ENCODE measurements at places on chromosomes 3 and 15.

DNA sequence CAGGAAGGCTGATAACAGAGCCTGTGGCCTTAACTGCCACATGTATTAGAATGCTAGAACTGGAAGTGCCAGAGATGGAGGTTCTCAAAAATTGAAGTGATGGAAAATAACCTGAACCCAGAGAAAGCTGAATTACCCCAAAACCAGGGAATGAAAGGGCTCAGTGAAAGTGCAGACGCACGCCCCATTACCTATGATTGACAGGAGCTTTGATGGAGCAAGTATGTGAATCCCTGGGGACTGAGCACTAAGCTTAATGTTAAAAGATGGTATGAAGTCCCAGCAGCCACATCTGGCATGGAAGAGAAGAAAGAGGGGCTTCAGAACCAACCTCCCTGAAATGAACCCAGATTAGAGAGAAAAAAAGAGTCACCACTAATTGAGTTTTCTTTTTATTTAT is 118.4 kb upstream of the FHIT start:
- no peak for DNase-seq

DNA sequence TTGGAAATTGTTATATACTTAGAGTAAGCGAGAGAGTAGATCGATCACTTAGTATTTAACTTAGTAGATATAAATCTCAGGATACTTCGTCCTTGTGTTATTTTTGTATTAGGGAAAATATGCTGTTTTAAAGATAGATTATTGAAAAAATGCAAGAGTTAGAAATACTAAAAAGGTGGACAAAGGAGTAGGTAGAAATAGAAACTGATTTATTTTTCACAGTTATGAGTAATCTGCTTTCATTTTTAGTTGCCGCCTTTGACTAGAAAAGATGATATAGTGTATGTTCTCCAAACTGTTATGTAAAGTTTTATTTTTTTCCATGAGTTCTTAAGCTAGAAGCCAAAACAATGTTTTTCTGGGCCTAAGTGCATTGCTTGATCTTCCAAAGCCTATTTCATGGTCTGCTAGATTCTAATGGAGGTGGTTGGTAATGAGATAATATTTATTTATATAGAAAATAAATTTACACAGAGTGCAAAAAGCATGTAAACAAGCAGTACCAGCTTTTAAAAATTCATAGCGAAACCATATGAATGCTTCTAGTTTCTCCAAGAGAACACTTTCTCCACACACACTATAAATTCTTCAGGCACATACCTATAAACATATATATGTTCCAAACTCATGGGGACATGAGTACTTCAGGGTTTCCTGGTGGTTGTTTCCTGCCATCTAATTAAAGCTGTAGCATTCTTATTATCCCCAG is 61.1 kb downstream of the DIPK2A start:
- no peak for DNase-seq

DNA sequence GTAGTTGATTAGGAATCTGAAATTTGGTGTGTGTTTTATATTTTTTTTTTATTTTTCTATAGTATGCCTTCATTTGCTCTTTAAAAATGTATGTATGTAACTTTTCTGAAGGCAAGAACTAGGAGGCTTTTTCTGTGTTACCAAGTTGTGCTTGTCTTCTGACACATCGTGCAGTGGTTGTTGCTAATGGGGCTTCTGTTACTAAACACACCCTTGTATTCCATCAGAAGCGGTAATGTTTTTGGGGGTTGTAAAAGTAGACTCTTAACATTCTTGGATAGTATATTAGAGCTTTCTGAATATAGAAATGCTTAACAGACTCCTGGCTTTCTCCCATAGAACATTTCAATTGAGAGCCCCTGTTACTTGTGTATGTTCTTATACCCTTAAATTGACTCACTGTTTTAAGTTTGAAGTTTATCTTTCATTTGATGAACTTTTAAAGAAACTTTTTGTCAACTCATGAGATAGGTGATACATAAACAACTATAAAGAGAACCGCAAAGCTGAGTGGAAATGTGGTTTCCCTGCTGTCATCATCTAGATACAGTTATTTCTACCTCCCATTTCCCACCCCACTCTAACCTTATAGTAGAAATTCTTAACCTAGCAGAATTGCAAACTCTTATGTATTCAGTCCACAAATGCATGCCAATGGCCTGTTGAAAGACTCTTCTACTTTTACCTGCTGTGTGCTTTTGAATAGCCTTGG is 2.5 kb downstream of the TIPARP start:
- peak; percentile 30 for DNase-seq

DNA sequence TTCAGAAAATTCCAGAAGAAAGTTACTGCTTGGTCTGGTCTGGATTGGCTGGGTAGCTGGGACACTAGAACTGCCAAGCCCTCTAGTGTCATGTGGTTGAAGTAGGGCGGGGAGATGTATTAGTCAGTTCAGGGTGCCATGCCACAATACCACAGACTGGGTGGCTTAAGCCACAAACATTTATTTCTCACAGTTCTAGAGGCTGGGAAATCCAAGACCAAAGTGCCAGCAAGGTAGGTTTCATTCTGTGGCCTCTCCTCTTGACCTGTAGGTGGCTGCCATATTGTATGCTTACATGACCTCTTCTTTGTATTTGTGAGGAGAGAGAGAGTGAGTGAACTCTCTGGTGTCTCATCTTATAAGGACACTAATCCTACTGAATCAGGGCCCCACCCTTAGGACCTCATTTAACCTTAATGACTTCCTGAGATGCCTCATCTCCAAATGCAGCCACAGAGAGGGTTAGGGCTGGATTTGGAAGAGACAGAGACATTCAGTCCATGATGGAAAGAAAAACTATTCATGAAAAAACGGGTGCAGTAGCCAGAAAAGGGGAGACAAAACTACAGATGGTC is 18.1 kb upstream of the ZSCAN2 start:
- DNase-seq: peak; percentile 75

DNA sequence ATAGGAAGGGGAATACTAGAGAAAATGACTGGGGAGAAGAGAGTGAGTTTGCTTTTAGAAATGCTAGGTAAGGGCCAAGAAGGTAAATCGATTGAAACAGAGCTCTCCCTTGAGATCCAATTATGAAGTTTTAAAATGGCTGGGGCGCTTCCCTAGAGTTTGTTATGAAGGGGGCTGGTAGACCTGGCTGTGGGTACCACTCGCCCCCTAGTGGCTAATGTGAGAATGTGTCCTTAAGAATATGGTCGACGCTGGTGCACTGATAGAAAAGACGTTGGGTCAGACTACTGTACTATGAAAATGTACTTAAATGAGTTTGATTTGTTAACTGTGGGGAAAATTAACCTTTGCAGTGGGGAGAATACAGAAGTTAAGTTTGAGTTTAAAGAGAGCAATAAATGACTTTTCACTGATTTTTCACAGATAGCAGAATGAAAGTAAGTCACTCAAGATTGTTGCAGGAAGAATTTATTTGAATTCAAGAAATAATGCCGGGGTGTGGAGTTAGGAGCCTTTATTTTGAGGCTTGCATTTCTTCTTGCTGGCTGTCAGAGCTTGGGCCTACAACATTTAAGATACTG is 9.2 kb downstream of the TMPRSS7 start:
- peak; percentile 80 for DNase-seq

DNA sequence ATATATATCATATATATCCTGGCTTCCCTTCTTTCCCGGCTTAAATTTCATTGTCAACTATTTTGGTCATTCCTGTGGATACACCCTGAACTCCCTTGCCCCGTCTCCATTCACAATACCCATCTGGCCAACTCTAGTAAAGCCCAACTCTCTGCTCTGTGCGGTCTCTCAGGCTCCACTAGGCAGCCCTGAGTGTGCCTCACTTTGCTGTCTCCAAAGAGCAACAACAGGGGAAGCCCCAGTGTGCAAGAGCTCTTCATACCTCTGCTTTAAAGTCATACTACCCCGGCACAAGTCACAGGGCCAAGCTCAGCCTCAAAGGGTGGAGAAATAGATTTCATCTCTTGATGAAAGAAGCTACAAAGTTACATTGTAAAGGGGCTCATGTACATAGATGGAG is 18.9 kb upstream of the FEM1B start:
- DNase-seq: no peak
